HEK293T (cell line): ENCODE measurements at places on chromosomes 11 and 22.

GRCh38 chr11:75350743-75351540 lies 519 bp downstream of the ARRB1 start:
- DNase-seq, result peak; percentile 59

DNA sequence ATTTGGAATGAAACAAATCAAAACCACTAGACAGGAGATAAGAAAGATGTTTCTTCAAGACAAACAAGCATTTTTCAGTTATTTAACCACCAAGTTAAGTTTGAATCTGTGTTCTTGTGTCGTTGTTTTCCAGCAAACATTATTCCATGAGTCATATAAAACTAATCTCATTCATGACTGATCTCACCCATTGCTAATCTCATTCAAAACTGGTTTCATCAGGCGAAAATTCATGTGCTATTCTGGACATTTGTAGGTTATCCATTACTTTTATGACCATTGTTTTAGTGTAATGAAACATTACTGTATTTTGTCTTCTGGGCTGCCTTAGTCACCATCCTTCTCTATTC lies 221.8 kb downstream of the DDX10 start:
- DNase-seq, result no peak

DNA sequence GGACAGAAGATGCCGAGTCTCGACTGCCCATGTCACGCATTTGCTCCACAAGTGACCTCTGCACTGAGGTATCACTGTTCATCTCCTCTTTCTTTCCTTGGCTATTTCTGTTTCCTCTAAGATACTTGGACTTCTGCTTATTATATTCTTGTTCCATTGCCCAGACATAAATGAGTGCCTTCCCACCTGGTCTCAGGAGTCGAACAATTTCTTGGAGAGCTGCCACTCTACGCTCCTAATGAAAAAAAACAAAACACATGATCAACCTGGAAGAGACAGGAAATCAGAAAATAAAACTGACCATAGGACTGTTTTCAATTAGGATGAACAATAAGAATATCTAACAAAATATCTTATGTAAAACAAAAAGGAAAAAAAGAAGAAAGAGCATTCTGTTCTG lies 47.4 kb upstream of the CWF19L2 start:
- DNase-seq, result no peak

DNA sequence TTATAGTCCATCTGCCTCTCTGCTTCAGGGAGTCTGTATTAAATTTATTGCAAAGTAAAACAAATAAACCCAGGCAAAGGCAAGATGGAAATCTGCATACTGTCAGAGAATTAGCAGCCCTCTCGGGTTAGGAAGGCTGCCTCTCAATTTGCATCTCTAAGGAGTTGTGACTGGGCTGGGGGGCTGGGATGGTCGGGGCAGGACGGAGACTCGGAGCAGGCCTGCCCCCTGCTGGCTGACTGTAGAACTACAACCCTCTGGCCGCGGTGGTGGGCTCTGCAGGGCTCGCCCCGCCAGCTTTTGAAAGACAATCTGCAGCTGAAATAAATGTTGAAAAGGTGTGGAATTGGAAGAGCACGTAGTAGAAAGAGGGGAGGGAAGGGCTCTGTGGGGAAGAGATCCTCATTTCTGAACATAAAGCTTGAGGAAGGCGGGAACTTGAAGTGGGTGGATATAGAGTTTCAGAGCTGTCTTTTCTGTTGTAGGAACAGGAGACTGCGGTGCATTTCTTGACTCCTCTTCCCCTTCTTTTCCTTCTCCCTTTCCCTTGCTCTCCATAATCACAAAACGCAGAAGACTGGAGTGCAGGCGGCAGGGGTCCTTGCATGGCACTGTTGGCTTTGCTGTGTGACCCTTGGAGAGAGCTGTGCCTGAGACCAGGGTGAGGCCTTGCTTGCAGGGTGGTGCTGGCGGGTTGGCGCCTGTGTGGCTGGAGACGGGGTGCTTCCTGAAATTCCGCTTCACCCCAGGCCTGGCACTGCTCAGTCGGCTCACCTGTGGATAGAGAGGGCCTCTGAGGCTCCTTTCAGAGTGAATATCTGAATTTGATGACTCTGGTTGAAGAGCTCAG lies 22.6 kb upstream of the PKNOX2 start:
- DNase-seq, result peak; percentile 87

DNA sequence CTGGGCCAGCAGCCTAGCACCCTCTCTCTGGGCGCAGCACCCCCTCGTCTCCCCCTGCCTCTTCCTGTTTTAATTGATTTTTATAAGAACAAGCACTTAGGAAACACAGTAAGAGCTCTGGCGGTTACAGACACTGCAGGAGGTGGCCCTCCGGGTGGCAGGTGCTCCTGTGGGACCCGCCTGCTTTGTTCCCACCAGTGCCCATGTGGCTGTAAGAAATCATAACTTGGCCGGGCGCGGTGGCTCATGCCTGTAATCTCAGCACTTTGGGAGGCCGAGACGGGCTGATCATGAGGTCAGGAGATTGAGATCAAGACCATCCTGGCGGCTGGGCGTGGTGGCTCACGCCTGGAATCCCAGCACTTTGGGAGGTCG lies 18.4 kb downstream of the TSPAN4 start:
- DNase-seq, result no peak

DNA sequence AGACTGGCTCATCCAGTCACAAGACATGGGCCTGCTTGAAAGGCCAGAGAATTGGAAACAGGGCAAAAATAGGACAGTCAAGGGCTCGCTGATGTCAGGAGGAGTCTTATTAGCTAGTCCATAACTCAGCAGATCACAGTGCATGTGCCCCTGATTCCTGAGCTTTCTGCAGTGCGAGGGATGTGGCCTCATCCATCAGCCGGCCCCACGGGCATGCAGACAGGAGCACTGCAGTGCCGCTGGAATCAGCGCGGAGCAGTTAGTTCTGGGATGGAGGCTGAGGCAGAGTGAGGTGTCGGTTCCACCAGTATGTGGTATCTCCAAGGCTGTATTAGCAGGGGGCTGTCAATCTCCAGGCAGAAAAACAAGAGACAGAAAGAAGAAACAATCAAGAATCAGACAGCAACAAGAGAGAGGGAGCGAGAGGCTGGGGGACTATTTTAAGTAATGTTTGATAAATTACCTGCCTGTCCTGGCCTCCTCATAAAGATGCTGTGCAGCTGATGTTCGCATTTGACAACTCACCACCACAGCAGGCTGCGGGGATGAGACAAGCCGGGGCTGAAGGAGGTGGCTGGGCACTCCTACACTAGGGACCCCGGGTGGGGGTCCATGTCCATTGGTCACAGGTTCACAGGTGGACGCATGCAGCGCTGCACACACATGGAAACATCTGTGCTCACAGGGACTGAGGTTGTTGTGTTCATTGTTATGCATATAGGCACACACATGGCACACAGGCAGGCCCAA lies 167.2 kb downstream of the TRIM29 start:
- no peak for DNase-seq

DNA sequence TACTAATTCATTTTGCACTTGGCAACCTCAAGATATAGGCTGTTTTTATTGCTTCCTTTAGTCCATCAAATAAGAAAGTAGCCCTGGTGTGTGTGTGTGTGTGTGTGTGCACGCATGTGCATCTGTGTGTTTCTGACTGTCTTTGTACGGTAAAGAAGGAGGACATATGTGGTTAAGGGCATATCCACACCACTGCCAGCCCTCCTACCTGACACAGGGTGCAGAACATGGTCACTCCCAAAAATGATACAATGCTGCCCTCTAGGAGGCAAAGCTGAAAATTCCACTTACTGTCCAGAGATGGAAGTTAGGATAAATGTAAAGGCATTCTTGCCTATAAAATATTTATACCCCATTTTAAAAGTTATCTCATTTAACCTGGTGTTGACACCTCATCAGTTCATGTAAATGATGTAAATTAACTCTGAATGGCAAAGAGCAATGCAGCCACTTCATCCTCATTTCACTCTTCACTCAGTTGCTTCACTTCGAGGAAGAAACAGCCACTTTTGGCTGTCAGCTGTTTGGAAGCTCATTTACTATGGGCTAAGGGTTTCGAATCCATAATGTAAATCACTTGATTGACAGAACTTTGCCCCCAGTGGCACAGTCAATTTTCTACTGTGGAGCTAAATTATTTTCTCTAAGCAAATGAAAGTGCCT lies 83.1 kb upstream of the MTNR1B start:
- DNase-seq, result peak; percentile 82

- DNase-seq, result no peak
These were observed 226.0 kb upstream of the ANO3 start for GRCh38 chr11:26105762-26106423.

GRCh38 chr22:34950489-34950888 lies 115.5 kb upstream of the ISX start:
- no peak for DNase-seq

DNA sequence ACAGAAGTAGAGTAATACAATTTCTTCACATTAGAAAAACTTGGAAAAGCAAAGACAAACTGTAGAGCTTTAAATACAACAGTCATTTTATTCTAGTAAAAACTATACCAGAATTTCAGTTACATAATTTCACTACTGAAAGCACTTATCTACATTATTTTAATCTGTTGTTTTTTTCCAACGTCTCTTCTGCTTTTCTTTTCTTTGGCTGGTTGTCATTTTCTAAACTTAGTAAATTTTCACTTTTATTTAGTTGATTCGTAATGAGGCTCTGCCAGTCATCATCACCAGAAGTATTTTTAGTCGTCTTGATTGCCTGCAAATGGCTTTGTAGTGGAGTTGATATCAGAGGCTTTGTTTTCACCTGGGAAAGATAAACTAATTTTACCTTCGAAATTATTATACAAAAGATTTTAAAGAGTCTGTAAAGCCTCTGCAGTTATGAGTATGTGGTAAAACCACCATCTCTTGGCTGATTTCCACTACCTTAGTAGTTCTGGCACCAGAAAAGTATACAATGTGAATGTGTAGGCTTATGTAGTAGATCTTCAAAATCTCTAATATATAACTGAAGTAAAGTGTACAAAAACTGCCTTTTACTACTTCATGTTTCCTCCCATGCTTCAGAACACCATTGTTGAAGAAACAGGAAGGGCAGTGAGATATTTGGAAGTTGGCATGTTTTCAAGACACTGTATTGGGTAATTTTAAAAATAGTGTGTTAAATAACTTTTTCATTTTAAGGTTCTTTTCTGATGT lies 19.2 kb downstream of the EIF3M start:
- DNase-seq, result no peak

GRCh38 chr11:45060707-45061106 lies 85.7 kb upstream of the PRDM11 start:
- no peak for DNase-seq

DNA sequence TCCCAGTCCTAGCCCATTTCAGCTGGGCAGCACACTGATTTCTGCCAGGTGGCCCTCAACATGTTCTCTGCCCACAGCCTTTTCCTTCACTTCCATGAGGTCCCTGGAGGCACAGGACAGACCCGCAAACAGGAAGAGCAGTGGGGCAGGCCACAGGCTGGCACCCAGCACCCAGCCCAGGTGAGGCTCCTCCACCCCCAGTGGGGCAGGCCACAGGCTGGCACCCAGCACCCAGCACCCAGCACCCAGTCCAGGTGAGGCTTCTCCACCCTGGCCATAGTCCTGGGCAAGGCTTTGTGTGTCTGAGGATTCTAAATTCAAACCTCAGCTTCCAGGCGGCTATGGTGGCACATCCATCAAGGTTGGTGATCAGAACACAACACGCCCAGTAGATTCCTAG lies 1413.0 kb downstream of the BRD1 start:
- no peak for DNase-seq

DNA sequence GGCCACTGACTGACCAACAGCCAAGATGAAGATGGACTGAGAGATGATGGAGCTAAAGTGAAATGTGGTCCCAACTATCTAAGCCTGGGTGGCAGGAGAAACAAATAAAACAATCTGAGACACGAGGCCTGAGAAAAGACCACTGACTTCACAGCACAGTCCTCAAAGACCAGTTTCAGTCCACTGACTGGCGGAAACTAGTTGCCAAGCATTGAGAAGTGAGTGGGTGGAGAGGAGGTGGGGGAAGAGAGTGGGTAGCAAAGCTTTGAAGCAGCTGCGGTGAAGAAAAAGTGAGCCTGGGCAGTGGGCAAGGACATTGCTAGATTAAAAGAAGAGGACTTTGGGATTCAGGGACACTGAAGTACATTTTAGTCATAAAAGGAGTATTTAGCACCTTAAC lies 1.9 kb downstream of the MS4A1 start:
- no peak for DNase-seq

DNA sequence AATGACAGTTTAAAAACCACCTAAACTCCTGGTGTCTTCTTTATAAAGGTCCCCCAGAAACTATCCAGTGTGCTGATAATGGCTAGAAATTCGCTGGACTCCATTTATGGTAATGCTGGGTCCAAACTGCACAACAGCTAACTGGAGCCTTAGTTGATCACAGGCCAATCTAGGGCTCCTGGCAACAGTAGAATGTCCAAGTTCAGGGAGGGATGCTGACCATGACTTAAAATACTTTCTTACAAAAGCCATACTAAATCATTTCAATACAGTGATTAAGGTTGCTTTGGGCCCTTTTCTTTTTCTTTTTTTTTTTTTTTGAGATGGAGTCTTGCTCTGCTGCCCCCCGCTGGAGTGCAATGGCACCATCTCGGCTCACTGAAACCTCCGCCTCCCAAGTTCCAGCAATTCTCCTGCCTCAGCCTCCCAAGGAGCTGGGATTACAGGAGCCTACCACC lies 14.5 kb upstream of the GAB2 start:
- no peak for DNase-seq

GRCh38 chr11:84261707-84262106 lies 975.5 kb upstream of the CCDC90B start:
- no peak for DNase-seq

DNA sequence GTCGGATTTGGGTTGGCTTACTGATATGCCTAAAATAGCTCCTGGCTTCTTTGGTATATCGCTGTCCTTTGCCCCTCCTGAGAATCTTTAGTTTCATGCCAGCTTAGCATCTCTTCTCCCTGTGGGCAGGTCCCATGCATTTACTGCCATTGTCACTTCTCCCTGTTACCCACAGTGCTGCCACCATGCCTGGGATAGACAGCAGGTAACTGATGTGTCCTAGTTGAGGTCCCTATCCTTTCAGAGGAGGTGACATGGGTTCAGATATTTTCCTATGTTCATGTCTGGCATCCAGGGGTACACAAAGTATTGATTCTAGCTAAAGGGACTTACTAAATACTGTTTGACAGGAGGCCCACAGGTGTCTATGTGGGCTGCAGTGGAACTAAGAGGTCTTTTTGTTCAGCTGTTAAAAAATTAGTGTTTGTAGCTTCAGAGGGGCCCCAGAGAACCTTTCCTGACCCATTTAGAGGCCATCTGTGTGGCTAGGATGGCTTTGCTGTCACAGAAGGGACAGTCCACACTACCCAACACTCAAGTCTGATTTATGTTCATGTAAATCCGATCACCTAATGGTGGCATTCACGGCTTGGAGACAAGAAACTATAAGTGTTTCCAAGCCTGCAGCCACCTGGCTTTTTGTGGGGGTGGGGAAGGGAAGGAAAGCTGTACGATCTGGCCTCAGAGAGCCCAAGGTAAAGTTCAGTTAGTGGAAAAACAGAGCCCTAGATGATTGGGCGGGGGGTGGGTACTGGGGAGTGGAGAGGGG lies 8.5 kb downstream of the TIMP3 start:
- DNase-seq, result no peak

DNA sequence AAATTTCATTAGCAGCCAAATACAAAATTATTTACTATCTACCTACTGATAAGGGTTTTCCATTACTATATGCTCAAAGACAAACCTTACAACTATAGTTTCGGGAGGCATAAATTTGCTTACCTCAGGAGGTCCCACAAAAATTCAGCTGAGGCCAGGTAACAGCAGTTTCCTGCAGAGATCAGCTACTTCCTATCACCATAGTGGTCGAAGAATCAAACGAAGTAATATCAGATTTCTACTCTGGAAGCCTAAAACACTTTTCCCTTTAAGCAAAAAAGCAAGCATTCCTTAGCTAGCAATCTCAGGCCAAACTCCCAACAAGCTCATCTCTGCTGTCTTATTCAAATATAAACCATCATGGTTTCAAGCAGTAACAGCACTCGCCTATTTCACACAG lies 3.1 kb downstream of the NAP1L4 start:
- DNase-seq, result no peak
